ENCODE measurements at places on chromosomes 3 and 15. TPM values are rescaled to one million over a fixed set of nuclear protein-coding genes. Genes with fewer than 3 reads are reported as not detected.

DNA sequence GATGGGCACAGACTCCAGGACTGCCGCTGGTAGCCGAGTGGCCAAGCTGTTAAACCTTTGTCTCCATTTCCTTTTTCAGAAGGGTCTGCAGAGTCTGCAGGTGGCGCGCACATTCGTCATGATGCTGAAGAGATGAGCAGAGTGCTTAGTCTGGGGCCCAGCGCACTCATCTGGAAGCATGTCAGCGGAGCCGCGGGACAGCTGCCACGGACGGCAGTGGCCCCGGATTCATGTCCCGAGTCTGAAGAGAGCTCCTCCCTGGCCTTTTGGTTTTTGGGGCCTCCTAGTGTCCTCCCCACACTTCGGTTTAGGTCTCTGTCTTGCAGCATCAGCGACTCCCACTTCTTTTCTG is 42.6 kb downstream of the KLHL25 start:
- no peak for DNase-seq

DNA sequence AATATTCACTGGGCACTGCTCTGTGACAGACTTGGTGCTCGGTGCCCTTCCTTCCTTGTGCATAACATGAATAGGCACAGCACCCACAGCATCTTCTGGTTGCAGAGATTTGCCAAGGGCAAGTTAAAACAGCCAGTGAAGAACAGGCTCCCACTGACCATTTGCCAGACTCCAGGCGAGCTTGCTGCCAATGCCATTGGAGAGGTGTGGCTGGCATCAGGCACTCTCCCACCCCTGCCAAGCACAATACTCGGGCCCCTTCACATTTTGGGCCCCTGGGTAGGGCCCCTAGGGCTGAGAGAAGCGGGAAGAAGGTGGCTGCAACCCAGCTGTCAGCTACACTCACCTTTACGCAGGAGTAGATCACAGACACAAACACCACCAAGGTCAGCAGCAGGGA is 112.1 kb downstream of the SEC22A start:
- no peak for DNase-seq

FBXO40 gene
- not detected for total RNA-seq

KNG1 gene
- total RNA-seq = 0.48 TPM

GRCh38 chr15:57611938-57612337 is 20.2 kb downstream of the MYZAP start:
- DNase-seq = peak; percentile 81

GRCh38 chr3:129413687-129414506 is 14.5 kb downstream of the EFCAB12 start:
- DNase-seq = peak; percentile 17

ADPRH gene
- 10.9 TPM for total RNA-seq

DNA sequence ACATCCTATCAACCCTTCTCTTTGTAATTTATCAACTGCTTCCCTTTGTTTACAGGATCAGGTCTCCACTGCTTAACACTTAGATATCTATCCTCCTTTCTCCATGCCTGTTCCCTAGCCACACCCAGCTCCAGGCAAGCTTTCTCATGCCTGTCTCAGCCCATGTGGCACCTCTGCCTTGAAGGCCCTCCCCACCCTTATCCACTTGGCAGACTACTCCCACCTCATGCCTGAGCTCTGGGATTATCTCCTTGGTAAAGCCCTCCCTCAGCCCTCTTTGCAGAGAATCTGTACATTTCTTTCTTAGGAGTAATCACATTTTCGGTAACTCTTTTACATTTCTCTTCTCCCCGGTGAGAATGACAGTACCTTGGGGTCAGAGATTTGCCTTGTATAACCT is 96.0 kb downstream of the ATP1B3 start:
- DNase-seq = no peak

- no peak for DNase-seq
Measured at GRCh38 chr3:129230311-129231019, 18.9 kb upstream of the COPG1 start.

DNA sequence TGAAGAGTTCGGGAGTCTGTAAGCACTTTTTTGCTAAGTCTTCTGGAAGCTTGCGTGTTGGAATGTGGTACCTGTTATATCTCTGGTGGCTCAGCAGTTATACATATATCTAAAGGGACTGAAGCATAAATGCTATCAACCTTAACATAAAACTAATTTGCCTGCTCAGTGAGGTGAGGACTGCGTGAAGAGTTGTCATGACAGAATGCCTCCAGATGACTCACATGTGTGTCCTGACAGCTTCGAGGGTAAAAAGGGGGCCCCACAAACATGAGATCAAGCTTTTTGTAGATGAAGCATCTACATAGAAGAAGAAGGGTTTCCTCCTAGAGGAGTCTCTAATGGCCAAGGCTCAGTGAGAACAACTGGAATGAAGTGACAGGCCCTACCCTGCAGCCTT is 88.8 kb upstream of the C3orf80 start:
- no peak for DNase-seq

DNA sequence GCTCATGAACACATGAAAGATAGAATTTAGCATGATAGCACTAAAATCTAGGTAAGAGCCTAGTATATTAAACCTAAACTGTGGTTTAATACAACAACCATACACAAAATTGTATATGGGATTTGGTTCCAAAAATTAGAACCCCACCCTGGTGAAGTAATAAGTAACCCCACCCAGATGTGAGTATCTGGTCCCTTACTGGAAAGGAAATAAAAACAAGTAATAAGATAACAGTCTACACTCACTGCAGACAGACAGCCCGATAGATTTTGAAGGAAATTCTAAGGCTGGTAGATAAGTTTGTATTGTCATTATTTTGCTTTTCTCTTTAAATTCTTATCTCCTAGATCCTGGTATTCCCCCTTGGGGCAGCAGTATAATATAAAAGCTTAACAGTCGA is 184.9 kb downstream of the ZBTB20 start:
- no peak for DNase-seq

GRCh38 chr3:45647148-45647619 is 42.0 kb upstream of the SACM1L start:
- DNase-seq = no peak

AADACL2 gene
- 0.16 TPM for total RNA-seq

DNA sequence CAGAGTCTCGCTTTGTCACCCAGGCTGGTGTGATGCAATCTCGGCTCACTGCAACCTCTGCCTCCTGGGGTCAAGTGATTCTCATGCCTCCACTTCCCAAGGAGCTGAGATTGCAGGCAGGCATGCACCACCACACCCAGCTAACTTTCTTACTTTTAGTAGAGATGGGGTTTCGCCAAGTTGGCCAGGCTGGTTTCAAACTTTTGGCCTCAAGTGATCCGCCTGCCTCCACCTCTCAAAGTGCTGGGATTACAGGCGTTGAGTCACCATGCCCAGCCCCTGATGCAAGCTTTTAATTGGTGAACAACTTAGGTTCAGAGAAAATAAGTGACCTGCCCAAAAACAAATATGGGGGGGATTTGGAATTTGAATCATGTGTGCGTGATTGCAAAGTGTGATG is 246.2 kb downstream of the LRTM1 start:
- no peak for DNase-seq

DNA sequence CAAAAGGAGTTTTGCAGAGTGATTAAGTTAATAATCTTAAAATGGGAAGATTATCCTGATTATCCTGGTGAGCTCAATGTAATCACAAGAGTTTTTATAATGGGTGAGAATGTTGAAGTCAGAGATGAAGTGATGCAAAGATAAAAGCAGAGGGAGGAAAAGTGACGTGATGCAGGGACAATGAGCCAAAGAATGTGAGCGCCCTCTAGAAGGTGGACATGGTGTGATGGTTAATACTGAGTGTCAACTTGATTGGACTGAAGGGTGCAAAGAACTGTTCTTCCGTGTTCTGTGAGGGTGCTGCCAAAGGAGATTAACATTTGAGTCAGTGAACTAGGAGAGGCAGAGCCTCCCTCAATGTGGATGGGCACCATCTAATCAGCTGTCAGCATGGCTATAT is 569.6 kb upstream of the AGTR1 start:
- no peak for DNase-seq

DNA sequence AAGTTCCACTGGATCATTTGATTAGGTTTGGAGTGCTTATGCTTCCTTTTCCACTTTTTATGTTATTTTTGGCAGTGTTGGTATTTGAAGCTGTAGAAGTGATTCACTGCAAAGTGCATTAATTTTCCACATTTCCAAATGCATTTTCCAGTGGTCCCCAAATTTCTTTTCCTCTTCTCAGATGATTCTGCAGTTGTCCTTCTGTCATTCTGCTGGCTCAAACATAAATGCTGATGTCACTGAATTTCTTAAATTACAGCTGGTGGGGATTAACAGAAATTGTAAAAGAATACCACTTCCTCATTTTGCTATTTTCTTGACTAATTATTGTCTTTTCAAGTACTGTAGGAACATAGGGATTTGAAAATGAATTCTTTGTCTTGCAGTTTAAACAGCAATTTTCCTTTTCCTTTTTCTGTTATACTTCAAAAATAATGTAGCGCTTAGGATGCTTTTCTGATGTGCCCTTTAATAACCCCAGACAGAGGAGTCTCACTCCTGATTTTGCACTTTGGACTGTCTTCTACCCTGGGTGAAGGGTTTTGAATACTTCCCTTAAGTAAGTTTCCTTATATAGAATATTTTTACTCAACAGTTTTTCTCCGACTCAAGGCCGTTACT is 25.0 kb downstream of the MITF start:
- DNase-seq = no peak

MAPKAPK3 gene
- total RNA-seq = 30.4 TPM

GRCh38 chr15:35722501-35722900 is 176.5 kb upstream of the DPH6 start:
- DNase-seq = no peak

GRCh38 chr15:25802285-25802830 is 60.8 kb downstream of the ATP10A start:
- DNase-seq = no peak

DNA sequence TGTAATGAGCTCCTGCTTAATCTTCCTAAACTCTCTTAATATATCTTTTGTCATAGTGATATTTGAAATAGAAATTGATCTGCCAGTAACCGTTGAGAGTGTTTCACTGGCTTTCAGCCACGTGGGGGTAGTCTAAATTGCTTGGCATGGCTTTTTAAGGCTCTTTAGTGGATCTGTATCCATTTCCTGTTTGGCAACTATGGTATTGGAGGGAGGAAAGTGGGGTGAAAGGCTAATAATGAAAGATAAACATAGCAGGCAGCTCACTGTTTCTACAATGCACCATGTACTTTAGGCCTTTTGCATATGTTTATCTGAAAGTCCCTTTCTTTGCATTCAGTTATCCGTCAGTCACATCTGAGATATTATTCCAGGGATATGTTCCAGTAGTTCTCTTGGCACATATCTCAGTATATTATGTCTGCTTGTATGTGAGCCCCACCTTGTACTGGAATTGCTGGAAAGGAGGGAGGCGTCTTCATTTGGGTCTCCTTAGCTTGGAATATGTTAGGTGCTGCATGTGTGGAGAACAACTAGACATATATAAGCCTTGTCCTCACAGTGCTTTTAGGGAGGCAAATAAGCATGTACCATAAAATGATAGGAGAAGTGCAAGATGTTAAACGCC is 10.8 kb downstream of the TOPAZ1 start:
- no peak for DNase-seq

DNA sequence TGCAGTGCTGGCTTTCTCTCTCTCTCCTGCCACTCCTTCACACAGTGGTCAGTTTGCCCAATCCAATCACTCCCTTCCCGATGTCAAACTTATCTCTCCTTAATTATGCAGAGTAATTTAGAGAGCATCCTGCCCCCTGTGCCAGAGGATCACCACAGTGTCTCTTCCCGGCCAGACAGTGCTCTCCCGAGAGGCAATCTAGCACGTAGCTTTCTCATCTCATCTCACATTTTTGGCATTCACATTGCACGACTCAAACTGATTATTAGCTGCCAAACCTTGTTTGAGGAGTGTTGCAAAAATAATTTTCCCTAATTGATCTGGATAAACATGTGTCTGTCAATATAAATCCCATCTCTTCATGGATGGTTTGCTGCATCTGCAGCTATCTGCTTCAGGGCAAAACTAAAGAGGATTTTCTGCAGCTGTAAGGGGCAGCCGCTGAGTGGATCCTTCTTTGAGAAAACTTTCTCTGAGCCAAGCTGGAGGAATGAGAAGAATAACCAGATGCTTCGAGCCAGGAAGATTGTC is 37.8 kb downstream of the SSUH2 start:
- peak; percentile 6 for DNase-seq

DNA sequence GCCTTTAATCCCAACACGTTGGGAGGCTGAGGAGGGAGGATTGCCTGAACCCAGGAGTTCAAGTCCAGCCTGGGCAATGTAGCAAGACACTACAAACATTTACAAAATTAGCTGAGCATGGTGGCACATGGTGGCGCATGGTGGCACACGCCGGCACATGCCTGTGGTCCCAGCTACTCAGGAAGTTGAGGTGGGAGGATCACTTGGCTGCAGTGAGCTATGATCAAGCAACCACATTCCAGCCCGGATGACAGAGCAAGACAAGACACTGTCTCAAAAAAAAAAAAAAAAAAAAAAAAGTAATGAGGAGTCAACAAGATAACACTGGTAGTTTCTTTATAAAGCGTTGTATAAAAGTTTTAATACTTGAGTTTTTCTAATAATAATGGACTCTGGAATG is 10.1 kb downstream of the FEZF2 start:
- DNase-seq = no peak

SNURF gene
- total RNA-seq = 5.8 TPM

LEKR1 gene
- 2.3 TPM for total RNA-seq

- no peak for DNase-seq
Measured at GRCh38 chr3:181567311-181568075, 144.2 kb upstream of the SOX2 start.

B3GNT5 gene
- total RNA-seq = 12.1 TPM

- DNase-seq = no peak
Measured at GRCh38 chr3:853489-853888, 239.3 kb upstream of the CNTN6 start.

DNA sequence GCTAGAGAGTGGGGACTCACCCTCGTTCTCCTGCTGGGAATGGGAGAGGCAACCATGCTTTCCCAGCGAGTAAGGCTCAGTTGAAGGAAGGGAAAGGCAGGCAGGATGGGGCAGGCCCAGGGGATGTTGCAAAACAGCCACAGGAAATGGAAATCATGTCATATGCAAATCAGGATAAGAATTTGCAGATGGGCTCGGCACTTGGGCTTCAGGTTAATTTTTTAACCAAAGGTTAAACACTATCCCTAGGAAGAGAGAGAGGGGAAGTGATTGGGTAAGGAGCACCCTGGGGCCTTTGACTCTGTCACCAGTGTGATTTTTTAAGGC is 14.6 kb upstream of the PLA2G4E start:
- no peak for DNase-seq

- no peak for DNase-seq
Measured at GRCh38 chr3:38343797-38344594, 2.6 kb upstream of the XYLB start.

CSPG5 gene
- total RNA-seq = 0.98 TPM

GRCh38 chr3:33732394-33732793 is 14.3 kb upstream of the CLASP2 start:
- no peak for DNase-seq

DNA sequence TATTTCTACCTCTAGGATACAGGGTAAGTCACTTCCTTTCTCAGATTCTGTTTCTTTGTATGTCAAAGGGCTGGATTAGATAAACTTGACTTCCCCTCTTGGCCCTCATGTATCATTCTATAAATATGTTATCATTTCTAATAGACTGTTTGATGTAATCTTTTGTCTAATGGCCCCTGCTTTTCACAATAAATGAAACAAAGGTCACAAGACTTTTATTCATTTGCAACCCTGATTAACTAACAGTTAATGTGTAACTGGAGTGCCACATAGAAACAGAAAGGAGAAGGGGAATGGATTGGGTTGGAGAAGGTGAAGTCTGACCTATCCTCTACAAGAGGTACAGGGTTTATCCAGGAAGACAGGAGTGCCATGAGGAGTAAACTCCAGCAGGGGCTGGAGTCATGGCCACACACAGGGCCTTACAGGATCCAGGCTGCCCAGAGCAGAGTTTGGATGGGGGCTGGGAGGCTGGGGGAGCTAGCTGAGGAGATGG is 8.0 kb upstream of the B3GNT5 start:
- no peak for DNase-seq

EDC3 gene
- total RNA-seq = 21.7 TPM

KCNMB3 gene
- 3.7 TPM for total RNA-seq
